ENCODE measurements at places on chromosomes 6 and 20.

DNA sequence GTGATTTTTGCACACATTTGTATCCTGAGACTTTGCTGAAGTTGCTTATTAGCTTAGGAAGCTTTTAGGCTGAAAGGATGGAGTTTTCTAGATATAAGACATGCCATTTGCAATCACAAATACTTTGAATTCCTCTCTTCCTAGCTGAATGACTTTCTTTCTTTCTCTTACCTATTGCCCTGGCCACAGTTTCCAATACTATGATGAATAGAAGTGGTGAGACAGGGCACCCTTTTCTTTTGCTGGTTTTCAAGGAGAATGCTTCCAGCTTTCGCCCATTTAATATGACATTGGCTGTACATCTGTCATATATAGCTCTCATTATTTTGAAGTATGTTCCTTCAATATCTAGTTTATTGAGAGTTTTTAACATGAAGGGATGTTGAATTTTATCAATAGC is 409.6 kb upstream of the EPHA7 start:
- DNase-seq: no peak

DNA sequence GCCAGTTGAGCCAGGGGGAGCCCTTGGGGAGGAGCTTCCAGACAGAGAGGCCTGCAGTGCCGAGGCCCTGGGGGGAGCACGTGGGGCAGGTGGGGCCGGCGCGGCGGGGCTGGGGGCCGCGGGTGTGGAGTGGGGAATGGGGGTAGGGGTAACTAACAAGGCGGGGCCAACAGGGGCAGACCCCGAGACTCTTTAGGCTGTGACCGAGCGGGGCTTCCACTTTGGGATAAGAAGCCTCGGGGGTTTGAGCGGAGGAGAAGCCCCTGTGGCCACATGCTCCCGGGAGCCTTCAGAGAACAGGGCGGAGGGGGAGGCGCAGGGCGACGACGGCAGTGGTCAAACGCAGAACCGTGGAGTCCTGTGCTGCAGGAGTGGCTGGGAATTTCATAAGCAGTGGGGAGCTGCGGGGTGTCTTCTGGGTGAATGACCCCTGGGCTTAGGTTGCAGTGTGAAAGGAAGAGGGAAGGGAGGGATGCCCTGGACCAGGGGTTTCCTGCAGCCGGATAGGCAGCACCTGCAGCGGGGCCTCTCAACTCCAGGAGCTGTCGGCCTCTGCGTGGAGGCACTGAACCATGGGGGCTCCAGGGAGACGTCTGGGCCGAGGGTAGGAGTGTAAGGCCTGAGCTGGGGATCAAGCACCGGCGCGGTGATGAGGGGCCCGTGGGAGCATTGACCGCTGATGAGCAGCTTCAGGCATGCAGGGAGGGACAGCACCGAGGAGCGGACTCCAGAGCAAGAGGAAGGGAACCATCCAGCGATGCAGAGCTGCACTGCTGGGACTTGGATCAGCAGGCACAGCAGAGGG is 121.0 kb downstream of the SYNDIG1 start:
- no peak for DNase-seq

DNA sequence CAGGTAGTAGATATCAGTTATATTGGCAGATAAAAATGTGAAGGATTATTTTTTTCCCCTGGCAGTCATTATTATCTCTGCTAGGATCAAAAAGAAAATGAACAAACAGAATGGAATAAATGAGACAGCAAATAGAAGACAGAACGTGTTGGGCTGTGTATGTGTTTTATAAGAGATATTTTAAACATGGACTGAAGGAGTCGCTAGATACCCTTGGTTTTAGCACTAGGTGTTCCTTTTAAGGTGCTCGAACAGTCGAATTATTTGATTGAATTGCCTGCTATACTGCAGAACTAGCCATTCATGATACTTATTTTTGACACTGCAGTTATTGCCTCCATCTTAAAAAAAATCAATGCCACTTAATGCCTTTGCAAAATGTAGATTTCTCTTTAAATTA is 3.7 kb downstream of the GRIK2 start:
- no peak for DNase-seq

DNA sequence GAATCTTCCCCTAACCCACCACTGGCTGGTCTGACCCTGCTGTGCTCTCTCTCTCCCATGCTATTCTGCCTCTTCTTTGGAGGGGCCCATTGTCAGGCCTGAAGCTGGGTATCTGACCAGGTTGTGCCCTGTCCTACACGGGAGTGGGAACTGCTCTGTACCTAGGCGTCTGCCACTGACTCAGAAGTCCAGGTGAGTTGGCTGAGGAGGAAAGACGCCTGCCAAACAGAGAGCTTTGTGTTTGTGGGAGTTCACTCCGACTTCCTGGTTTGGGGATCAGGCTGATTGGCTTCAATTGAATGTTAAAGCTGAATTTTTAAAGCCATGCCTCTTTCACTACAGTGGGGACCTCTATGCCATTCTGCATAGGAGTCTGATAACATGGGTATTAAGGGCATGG is 136.0 kb downstream of the CCDC170 start:
- DNase-seq: no peak

- DNase-seq: no peak
Observed at GRCh38 chr20:34938466-34939163, 17.0 kb downstream of the GSS start.

- DNase-seq: no peak
Observed at GRCh38 chr20:8435285-8436035, 303.4 kb downstream of the PLCB1 start.

- no peak for DNase-seq
Observed at GRCh38 chr20:13344671-13345070, 123.6 kb downstream of the ISM1 start.

DNA sequence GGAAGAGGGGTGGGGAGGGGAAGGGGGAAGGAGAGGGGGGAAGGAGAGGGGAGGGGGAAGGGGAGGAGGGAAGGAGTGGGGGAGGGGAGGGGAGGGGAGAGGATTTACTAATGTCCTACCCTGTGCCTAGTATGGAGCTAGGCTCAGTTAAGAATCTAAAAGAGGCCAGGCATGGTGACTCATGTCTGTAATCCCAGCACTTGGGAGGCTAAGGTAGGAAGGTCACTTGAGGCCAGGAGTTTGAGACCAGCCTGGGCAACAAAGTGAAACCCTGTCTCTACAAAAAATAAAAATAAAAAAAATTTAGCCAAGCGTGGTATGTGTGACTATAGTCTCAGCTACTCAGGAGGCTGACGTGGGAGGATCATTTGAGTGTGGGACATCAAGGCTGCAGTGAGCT is 13.0 kb downstream of the UBE2J1 start:
- DNase-seq: no peak

DNA sequence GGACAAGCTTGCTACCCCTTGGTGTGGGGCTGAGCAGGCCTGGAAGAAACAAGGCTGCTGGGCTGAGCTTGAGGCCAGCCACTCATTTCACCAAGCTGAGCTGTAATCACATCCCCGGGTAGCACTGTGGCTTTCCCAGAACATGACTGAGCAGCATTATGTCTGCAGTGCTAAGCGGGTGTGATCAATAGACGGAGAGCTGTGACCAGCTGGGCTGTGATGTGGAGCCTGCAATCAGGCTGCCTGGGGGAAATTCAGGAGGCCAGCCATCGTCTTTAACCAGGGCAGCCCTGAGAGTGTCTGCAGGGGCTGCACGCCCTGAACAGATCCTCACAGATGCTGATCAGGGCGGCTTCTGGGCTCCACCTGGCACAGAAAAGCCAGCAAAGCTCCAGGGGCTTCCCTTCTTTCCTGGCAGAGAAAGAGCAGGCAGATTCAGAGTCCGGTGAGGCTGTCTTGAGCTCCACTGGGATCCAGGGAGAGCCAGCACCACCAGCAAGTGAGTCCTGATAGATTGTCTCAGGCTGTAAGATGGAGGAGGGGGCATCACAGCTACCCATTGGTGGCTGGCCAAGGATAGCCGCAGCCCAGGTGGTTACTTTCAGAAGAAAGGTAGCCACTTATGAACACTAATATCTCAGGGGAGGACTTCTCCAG is 165.9 kb downstream of the NRN1 start:
- no peak for DNase-seq

- no peak for DNase-seq
Observed at GRCh38 chr20:60327971-60328660, 369.9 kb downstream of the CDH26 start.

DNA sequence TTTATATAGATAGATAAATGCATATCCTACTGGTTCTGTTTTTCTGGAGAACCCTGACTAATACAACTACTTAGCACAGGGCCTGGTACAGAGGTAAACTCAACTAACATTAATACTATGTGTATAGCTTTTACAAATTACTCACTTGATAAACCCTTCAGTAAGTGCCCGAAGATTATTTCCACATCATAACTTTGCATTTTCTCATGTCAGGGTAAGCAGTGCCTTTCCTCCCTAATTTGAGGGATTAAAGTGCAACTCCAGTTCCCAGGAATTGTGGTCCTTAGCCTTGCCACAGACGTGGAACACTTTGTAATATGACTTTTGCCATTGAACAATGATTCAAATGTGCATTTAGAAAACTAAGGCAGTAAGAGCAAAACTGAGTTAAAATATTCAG is 147.5 kb upstream of the SMLR1 start:
- DNase-seq: no peak

DNA sequence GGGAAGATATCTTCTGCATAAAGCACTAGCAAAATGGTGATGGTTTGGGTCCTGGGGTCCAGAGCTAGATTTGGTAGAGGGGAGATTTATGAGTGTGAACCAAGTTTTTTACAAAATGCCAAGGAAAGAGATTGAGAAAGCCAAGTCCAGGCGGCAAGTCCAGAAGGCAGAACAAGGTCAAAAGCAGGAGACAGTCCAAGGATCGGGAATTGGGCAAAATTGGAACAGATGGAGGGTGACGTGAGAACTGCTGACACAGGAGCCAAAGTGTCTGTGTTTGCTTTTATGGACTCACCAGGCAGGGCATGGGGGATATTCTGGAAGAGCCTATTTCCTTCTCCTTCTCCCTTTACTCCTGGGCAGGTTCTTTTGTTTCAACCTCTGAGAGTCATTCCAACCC is 4.1 kb downstream of the NHLRC1 start:
- DNase-seq: no peak

DNA sequence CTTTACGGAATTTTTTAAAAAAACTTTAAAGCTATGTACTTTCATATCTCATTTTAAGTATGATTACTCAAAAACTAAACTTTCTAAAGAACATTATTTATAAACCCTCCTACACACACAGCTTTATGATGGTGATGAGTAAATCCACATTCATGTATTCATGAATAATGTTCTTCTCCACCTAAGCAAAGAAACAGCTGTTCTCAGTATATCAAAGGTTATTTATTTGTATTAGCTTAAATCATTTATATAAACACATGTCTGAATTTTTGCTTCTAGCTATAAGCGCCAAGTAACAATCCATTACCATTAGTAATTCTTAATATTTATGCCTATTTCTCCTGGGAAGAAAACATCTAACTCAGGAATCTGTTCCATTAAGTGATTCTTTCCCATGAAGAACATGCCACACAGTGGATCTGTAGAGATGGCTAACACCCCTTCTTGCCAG is 63.3 kb downstream of the SMLR1 start:
- DNase-seq: no peak

- no peak for DNase-seq
Observed at GRCh38 chr20:53138454-53139262, 166.5 kb downstream of the TSHZ2 start.

GRCh38 chr6:12071064-12071615 is 59.0 kb downstream of the HIVEP1 start:
- DNase-seq: no peak

DNA sequence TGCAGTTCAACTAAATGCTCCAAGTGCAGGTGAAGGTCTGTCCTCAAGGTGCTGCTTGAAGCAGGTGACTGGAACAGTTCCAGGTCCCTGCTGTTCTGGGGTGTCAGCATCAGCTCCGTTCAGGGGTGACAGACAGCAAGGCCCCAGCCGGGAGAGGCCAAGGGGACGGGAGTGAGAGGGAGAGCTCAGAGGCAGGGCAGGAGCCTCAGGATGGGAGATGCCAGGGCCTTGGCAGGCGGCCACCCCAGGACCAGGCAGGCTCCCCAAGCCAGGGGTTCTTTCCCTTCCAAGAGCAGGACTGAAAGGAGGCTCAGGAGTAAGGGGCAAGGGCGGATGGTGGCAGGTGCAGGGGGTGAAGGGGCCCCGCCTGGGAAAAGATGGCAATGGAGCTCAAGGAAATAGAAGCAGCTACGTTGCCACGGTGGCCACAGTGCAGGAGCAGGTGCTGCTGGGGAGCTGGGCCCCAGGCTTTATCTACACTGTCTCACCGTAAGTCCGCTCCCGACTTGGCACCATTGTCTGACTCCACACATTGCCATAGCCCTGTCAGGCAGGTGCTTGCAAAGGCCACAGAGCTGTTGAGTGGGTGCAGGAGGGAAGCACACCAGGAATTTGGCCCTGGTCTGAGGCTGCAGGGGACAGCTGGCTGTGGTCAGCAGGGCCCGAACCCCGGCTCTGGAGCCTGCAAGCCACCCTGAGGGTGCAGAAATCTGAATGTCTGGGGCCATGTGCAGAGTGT is 43.1 kb downstream of the ERMARD start:
- DNase-seq: no peak

- no peak for DNase-seq
Observed at GRCh38 chr6:25558155-25558817, 93.7 kb upstream of the SCGN start.

- no peak for DNase-seq
Observed at GRCh38 chr20:52311209-52311794, 119.7 kb upstream of the ZFP64 start.

GRCh38 chr6:20952699-20953474 is 418.6 kb downstream of the CDKAL1 start:
- DNase-seq: no peak

All from C1 segment of cervical spinal cord (tissue), 14 donors.